NCI-H774 (cell line): ENCODE measurements at places on chromosomes 13 and 19.

GRCh38 chr19:47781590-47782262, 3.2 kb downstream of the SELENOW start:
- DNase-seq: no peak

- no peak for DNase-seq
These were observed 36.7 kb upstream of the RANBP3 start for GRCh38 chr19:6014551-6015135.

DNA sequence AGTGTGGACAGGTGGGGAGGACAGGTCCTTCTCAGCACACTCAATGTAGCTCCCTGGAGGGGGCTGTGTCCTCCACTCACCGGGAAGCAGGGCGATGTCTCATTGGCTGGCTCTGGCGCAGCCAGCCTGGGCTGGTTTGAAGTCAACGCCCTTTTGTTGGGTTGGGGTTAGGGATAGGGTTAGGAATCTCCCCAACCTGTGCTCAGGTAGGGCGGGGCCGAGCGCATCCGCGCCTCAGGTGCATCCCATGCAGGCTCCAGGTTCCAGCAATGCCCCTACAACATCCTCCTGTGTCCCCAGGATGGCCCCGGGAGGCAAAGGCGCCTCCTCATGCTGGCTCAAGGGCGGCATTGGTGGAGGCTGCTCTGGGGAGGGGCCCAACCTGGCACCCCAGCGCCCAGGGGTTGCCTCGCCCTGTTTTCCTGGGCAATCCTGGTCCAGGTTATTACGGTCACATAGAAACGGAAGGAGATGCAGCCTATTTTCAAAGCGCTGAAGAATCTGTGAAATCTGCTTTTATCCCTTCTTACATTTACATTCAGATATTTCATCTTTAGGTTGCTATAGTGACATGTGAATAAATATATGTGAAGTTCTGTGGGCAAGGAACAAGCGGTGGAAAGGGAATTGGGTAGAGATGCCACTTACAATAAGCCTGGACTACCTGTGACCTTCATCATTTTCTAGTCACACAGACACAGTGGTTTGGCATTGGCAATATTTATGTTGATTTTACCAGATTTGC, 74.3 kb downstream of the TM9SF2 start:
- no peak for DNase-seq

DNA sequence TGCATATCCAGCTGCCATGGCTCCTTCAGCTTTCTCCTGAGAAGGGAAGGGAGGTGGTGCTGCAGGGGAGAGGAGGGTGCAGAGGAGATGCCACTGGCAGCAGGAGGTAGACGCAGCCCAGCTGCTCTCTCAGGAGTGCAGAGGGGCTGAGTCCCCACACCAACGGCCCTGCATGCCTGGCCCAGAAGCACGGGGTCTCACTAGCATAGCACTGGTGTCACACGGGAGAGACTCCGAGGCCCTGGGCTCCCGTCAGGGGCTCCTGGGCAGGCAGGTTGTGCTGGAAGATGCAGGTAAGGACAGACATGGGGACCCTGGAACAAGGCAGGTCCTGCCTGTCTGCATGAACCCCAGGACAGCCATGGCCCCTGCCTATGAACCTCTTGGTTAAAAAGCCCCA, 80.1 kb downstream of the C1QTNF9 start:
- DNase-seq: no peak

DNA sequence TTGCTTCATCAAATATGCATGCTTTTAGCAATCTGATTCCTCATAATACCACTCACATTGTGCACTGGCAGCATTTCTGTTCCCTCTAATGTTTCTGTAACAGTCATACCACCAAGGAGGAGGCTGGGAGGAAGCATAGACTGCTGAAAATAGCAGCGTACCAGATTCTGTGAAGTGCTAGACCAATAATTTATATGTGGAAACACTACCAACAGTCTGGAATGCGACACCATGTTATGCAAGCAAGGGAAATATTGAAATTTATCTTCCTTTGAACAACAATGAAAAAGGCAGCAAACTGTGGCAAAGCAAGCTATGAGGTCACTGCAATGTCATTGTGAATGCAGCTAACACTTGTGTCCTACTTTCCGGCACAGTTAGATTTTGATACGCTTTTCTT, 1388.0 kb downstream of the EFNB2 start:
- DNase-seq: no peak

DNA sequence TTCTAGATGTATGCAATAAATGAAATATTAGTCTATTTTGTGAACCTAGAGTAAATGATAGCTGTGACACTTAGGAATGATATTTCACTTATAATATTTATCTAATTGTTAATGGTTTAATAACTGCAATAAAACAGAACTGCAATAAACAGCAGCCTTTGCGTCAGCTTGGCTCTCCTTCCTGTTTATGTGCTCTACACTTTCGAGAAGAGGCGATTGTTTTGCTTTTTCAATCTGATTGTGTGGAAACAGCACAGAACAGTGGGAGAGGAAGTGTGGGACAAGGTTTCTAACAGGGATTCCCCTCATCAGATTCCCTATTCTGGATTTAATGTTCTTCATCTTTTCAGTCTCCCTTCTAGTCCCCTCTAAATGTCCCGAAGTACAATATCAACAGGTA, 17.3 kb upstream of the TRPC4 start:
- no peak for DNase-seq

DNA sequence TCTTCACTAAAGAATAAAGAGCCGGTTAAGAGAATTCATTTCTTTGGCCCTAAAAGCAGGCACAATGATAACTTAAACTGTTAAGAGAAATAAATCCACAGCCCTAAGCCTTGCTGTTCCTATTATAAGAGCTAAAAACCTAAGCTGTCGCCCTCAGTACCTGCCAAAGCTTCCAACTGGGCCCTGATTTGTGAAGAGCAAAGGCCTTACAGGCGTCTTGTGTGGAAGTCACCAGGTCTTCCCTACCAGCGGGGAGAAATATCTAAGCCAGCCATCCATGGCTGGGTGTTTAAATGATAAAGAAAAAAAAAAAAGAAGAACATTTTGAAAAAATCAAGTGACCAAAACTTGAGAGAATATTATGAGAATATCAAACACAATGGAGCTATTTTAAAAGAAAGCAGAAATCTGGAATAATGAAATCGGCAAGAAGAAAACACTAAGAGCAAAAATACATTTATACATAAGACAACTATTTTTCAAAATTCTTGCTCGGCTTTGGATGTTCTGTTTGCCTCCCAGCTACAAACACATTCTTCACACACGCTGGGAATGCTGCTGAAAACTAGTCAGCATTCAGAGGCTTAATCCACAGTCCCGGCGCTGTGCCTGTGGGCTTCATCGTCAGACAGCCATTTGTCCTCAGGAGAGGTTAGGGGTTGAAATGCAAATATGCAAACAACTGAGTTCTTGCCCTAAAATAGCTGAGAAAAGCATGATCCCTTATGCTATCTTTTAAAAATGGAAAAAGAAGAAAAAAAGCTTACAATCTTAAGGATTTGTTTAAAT, 89.8 kb upstream of the LSM14A start:
- DNase-seq: no peak

DNA sequence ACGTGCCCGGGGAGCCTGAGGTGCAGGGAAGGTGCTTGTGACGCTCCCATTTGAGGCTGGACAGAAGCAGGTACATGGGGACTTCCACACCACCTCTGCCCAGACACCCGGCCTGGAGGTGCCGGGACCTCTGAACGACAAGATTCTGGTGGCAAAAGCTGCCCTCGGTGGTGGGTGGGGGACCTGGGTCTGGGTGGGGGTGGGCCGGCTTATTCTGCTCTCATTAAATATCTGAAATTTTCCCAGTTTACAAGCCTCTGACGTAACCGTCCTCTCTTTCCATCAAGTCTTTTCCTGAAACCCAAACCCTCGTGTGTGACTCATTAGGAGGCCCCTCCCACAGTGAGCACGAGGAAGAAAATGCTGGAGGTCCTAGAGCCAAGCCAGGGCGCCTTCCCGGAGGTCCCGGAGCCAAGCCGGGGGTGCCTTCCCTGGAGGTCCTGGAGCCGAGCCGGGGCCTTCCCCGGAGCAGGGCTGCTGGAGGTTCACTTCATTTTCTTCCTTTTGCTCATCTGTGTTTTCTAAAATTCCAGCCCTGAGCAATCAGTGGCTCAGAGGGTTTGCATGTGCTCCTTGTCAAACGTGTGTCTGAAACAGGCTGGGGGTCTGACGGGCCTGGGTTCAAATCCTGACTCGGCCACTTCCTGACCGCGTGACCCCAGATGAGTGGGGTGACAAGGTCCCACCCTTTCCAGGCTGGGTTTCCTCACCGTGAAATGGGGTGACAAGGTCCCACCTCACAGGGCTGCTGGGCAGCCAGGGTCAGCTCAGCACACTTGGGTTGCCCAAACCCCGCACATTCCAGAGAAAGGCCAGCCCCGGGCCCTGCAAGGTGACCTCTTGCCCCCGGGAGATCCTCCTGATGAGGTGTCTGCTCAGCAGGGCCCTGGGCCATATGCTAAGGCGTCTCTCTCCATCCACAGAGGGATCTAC, 10.0 kb downstream of the CFD start:
- DNase-seq: no peak

DNA sequence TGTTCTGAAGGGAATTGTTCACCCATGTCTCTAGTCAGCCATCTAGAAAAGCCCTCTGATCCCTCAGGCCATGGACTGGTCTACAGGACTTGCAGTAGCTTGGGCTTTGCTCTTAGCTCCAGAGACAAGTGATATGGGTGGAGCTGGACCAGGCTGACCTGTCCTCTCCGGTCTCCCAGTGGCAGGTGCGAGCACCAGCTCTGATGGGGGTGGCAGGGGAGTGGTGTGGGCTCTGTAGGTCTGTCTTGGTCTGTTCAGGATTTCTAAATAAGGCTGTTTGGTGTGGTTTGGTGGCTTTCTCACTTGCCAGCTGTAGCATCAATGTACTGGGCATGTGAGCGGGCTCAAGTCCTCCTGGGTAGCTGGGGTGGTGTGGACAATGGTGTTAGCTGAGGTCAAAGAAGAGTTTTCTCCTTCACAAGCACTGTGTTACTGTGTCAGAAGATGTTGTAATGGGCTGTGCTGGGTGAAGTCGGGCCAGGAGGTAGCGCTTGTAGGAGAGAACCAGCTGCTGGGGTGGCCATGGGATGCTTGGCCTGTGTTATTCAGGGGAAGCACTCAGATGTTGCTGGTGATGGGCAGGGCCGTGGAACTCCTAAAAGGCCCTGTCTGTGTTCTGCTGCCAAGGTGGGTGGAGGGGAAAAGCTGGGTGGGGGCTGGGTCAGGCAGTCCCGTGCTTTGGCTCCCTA, 16.9 kb downstream of the GPC6 start:
- no peak for DNase-seq

DNA sequence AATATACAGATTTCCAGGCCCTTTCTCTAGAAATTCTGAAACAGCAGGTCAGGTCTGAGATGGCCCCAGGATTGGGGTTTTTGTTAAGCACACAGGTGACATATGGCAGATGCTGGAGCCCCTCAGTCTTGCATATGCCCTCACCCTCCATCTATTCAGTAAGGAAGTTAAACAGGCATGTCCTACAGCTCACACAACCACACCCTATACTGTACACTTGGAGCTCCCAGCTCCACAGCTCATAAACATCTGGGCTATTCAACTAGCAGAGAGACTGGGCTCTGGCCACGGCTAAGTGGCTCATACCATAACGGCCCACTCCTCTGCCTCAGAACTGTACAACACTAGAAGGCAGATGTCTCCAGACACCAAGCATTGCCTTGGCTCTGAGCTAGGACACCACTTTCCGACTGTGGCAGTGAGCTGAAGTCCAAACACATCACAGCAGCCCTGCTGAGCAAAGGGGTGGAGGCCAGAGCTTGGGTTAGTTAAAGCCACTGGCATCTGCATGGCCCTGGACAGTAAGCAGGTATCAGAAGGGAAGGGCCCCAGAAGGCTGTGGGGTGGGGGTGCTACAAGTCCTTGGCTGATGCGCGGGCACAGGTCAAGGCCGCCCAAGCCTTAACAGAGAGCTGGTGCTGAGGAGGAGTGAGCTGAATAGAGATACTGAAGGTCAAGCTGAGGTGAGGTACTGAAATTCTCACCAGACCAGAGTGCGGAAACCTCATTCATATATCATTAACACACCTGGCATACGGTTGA, 79.1 kb downstream of the ABCC4 start:
- DNase-seq: no peak

- DNase-seq: no peak
These were observed 204.8 kb downstream of the MYO16 start for GRCh38 chr13:108834193-108834592.

- peak; percentile 47 for DNase-seq
These were observed 1447.5 kb downstream of the EFNB2 start for GRCh38 chr13:105087945-105088344.

DNA sequence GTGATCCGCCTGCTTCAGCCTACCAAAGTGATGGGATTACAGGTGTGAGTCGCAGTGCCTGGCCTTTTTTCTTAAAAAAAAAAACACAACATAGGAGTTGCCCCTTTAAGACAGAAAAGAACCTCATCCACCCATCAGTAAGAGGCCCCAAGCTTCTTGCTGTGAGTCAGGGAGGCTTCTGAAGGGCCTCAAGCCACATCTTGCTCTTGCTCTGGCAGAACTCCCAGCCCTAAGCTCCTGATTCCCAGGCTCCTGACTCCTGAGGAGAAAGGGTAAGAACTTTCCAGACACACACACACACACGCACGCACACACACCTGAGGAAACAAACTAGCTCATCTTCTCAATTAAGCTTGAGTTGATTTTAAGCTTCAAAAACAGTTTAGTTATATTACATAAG, 6.9 kb downstream of the ETFB start:
- no peak for DNase-seq

DNA sequence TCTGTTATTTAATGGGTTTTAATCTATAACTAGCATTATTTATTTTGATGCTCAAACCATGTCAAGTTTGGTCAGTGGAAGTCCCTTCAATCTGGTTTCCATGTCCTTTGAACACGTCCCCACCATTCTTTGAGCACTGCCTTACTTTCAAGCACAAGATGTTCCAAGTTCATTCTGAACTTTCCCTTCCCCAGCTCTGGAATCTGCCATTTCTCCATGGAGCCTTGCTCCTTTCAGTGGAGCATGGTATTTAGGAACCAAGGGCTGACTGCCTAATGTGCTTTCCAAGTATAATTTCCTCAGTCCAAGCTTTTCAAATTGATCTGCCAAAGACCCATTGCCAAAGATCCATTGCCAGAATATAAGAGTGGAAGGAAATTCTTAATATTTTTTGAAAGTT, 1.1 kb upstream of the ZNF546 start:
- no peak for DNase-seq

DNA sequence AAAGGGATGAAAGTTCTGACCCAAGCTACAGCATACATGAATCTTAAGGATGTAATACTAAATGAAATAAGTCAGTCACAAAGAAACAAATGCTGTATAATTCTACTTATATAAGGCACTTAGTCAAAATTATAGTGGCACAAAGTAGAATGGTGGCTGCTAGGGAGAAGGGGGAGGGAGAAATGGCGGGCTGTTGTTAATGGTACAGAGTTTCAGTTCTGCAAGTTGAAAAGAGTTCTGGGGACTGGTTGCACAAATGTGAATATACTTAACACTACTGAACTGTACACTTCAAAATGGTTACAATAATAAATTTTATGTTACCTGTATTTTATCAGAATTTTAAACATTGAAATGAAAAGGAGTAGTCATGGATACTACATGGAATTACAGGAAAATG, 48.9 kb upstream of the CLDN10 start:
- DNase-seq: no peak
